A549 (cell line): ENCODE measurements at places on chromosomes 2 and 18. TPM values are rescaled to one million over a fixed set of nuclear protein-coding genes. Genes with fewer than 3 reads are reported as not detected.

- DNase-seq = peak; percentile 99
These were observed 555 bp downstream of the TMEM18 start for GRCh38 chr2:676647-677055.

DNA sequence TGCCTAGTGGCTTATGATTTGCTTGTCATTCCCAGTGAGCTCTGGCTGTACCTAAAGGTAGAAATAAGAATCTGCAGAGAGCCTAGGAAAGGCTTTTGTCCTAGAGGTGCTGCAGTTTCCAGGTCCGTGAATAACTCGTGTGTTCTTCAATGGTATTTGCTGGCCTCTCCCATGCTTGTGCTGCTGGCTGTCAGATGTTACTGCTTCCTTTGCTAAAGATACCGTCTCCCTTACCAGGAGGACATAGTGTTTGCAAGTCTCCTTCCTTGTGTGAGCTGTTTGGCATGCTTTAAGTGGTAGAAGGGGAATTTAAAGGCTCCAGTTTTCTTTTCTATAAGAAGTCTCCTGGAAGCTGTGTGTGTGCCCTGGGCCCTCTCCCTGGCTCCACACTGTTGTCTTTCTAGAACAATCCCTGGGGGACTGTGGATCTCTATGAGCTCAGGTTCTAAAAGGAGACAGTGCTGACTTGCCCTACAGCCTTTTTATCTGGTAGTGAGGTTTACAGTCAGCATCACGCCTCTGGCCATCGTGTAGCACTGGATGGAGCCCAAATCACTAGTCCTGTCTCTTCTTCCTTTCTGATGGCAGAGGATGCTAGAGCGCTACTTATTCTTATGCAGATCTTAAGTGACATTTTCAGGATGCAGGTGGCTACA lies 65.8 kb downstream of the RNF144A start:
- no peak for DNase-seq

- no peak for DNase-seq
These were observed 50.0 kb downstream of the TMEM163 start for GRCh38 chr2:134668821-134669220.

DNA sequence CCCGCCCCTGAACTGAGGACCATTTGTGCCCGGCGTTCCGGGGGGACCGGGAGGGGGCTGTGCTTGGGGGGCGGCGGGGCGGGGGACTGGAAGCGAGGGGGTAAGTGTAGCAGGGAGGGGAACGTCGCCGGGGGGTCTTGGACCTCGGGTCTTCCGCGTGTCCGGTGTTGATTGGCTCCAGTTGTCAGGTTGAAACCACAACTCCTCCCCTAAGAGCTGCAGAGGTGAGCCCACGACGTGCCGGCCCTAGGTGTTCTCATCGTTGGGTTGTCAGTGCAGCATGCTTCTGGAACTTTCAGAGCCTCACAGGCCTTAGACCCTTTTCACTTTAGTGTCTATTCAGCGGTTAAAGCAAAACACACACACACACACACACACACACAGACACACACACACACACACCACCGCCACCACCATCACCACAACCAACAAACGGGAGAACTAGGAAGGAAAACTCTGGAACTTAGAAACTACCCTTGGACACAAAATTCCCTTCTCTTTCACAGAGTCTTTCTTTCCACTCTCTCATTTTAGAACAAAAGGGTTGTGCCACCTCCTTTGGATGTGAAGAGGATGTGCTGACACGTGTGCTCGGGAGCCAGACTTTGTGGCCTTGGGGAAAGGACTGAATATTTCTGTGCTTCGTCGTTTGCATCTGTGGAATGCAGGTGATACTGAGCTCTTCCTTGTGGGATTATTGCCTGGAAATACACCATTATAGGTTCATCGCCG lies 6.7 kb upstream of the DLX2 start:
- DNase-seq = no peak

- DNase-seq = no peak
These were observed 43.5 kb downstream of the SLC14A2 start for GRCh38 chr18:45658756-45659155.

DNA sequence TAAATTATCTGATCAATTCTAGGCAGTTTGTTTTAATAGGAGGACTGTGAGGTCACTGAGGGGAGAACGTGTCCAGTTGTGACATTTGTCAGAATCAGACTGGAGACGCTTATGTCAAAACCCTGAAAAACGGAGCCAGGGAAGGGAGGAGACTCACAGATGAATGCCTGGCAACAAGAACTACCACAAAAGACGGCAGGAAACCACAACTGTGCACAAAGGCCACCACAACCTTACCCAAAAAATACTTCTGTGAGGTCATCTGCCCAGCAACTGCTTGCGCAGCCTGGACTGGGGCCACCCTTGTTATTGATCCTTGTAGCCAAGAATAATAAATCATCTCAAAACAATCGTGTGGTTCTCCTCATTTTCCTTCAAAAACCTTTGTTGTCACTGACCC lies 173.0 kb upstream of the ALKAL2 start:
- no peak for DNase-seq

GRCh38 chr2:223117533-223117932 lies 65.5 kb downstream of the KCNE4 start:
- DNase-seq = no peak

DNA sequence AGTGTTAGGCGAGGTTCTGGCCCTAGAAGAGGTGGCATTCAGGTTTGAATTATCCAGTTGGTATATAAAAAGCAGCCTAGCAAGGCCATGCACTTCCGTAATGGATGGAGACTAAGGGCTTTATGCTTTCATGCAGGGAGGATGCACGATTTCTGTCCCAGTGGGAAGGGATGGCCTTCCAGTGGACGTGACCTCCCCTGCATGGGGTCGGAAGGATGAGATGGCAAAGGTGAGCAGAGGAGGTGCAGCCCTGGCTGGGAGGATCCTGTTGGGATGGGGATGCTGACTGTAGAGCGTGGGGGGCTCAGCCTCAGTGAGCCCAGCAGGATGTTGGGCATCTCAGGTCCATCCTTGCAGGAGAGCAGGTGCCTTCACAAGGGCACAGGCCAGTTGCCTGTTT lies 4.8 kb downstream of the ASB18 start:
- DNase-seq = no peak

DNA sequence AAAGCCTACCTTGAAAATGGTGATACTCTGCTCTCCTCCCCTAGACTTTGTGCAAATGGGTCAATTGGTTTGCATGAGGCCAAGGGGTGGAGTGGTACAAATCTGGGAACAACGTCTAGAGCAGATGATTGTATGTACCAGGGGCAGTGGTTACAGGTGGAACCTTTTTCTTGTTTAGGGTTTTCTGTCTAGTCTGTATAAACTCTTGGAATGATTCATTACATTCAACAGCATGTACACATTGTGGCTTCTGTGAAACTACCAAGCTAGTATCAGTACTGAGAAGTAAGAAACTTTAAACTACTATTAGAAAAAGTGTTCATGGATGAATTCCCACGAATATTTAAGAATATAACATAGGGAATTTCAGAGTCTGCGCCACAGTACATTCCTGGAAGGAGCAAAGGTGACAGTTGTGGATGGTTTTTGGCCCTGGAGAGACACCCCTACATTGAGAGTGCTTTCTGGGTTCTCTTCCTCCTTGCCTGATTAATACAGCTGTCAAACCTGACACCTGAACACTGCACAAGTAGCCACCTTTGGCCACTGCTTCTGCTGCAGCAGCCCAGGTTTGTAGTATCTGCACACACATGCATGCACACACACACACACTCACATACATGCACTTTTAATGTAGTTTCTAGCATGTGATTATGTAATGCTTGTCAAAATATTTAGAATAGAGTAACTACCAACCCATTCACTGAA lies 30.0 kb downstream of the CFAP221 start:
- no peak for DNase-seq

DNA sequence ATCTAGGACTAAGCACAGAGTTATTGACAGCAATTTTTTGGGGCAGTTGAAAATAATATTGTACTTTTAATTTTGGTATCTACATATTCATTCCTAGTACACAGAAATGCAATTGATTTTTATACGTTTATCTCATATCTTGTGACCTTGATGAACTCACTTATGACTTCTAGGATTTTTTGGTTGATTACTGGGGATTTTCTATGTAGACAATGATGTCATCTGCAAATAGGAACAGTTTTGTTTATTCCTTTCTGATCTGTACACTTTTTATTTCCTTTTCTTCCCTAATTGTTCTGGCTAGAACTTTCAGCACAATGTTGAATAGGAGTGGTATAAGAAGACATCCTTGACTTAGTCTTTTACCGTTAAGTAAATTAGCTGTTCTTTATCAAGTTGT lies 143.5 kb upstream of the PGAP1 start:
- DNase-seq = no peak

- no peak for DNase-seq
These were observed 142.5 kb downstream of the SPHKAP start for GRCh38 chr2:228038967-228039366.

DNA sequence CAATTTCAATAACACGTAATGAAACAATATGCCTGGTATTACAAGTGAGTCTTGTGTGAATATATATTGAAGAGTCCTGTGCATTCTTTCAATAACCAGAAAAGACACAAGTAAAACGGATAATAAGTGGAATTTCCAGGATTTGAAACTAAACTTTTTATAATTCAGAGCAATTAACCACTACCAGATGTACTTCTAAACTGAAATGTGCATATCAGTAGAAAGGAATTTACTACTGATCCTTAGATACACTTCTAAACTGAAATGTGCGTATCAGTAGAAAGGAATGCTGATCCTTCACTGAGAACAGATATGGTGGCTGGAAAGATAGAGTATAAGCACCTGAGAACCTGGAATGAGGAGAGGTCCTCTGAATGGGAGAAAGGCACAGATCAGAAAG lies 470.9 kb upstream of the SPHKAP start:
- DNase-seq = no peak

GRCh38 chr2:76296438-76296837 lies 585.7 kb upstream of the GCFC2 start:
- DNase-seq = no peak

DNA sequence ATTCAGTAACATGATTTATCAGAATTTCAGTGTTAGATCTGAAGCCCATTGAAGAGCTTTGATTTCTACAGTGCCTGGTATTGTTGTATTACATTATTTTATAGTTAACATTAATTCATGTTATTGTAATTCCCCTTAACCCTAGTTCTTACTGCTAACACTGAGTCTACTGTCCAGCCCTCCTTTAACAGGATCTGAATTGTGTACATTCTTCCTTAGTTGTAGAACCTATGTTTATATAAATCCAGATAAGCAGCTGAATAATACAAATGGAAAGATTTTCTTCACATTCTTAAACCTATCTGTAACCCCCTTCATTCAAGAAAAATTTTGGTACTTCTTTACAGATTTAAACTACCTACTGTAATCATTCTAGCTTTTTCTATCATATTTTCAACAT lies 14.7 kb downstream of the NDUFAF7 start:
- DNase-seq = no peak

GRCh38 chr2:184304006-184304405 lies 294.3 kb upstream of the ZNF804A start:
- DNase-seq = no peak

PLEK gene
- polyA plus RNA-seq = 0.04 TPM in 1 of 3 replicates, not detected in the others

ANKRD62 gene
- polyA plus RNA-seq = not detected in 3 replicates

ANKRD36 gene
- 4.5 to 6.2 TPM (median 5.6 TPM) in 3 replicates for polyA plus RNA-seq

PRR30 gene
- not detected in 3 replicates for polyA plus RNA-seq

KCNJ3 gene
- not detected in 3 replicates for polyA plus RNA-seq

LYG1 gene
- 2.4 to 3.2 TPM (median 2.9 TPM) in 3 replicates for polyA plus RNA-seq

IFT172 gene
- polyA plus RNA-seq = 12.9 to 16.3 TPM (median 14.0 TPM) in 3 replicates

SIX3 gene
- polyA plus RNA-seq = 0.41 to 0.73 TPM (median 0.59 TPM) in 3 replicates

TDRD15 gene
- not detected in 3 replicates for polyA plus RNA-seq
